M059J (cell line): ENCODE measurements at places on chromosomes 3 and 15.

DNA sequence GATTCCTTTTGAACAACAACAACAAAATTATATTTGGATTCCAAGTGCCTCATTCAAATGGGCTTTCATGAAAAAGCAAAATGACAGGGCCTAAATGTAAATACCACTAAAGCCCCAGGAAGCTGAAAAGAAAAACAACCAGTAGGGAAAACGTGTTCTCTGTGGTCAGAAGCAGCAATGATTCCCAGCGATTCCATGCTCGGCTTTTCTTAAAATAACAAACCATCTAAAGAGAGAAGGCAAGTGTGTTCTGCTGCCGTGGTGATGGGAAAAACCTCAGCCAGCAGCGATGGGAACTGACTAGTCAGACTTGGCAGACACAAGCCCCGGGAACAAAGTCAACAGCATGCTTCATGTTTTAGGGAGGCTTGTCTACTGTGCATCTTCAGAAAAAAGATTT lies 153.6 kb downstream of the TNIK start:
- DNase-seq, result peak; percentile 99

- DNase-seq, result peak; percentile 32
Observed at GRCh38 chr3:135806317-135806716, 159.2 kb upstream of the PPP2R3A start.

GRCh38 chr3:17195192-17195611 lies 310.4 kb downstream of the PLCL2 start:
- no peak for DNase-seq

DNA sequence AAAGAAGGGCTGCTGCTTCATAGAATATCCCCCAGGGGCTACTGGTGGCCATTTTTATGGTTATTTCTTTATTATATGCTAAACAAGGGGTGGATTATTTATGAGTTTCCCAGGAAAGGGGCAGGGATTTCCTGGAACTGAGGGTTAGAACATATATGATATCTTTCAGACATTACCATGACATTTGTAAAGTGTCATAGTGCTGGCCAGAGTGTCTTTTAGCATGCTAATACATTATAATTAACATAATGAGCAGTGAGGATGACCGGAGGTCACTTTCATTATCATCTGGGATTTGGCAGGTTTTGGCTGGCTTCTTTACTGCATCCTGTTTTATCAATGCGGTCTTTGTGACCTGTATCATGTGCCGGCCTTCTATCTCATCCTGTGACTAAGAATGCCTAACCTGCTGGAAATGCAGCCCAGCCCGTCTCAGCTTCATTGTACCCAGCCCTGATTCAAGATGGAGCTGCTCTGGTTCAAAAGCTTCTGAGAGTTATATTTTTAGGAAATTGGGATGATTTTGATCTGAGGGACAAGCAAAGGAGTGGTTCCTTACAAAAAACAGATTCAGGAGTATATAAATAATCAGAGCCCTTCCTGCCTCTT lies 9.1 kb upstream of the ZBTB20 start:
- DNase-seq, result peak; percentile 38

DNA sequence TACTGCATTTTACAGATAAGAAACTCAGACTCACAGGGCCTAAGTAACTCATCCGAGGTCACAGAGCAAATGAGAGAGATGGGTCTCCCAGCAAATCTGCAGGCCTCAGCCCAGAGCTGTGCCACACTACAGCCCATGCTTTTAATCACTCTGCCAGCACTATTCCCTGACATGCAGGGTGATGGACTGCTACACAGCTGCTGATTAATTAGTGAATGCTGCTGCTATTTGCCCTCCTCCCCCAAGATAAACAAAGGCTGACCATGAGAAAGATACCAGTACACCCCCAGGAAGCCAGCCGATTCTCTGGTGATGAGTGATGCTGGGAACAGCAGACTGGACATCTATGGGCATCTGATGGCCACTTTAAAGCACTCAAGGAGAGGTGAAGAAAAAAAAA lies 39.3 kb downstream of the RFTN1 start:
- peak; percentile 72 for DNase-seq

- DNase-seq, result peak; percentile 67
Observed at GRCh38 chr15:31442699-31443111, 116.1 kb downstream of the KLF13 start.

DNA sequence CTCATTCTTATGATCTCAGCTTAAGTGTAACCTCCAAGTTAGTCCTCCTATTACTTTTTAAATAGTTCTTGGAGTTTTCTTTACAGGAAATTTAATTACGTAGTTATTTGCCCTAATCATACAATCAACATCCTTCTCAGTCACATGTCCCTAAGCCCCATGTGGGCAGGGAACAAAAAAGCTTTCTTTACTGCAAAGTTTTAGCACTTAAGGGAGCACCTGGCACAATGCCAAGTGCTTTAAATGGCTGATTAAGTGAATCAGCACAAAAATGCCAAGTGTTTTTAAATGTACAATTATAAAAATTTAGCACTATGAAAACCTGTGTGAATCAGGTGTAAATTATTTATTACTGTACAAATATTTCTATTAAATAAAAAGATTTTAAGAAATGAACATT lies 445.3 kb downstream of the C3orf38 start:
- no peak for DNase-seq

DNA sequence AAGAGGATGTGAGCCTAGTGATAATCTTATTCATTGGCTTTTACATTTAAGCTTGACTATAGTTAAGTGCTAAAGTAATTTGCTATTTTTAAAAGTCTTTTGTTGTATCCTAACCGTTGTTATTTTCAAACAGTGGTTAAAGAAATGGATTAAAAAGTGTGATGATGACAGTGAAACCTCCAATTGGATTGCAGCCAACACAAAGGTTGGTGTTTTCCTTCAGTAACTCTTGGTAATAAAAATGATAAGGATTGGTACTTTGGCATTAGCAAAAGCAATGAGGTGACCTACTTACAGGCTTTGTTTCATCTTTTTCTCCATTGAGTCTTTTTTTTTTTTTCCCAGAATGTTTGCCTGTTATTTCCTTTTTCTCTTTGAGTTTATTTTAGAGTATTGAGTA lies 87.5 kb upstream of the GOLGA6B start:
- DNase-seq, result no peak

GRCh38 chr3:58596834-58597518 lies 19.8 kb upstream of the FAM107A start:
- DNase-seq, result no peak

GRCh38 chr3:45611628-45612081 lies 17.1 kb downstream of the LIMD1 start:
- no peak for DNase-seq

DNA sequence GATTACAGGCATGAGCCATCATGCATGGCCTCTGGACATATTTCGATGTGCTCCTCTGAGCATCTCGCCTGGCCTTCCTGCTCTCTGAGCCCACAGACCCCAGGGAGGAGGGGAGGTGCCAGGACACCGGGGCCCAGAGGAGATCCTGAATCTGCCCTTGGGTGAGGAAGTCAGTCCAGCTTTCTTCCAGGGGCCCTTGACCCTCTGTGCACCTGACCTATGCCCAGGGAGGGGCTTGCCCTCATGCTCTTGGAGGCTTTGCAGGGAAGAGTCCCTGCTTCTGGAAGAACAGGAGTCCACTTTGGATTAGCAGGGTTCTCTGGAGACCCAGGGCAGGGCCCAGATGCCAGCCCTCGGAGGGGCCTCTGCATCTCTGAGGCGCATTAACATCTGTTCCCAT lies 1.4 kb downstream of the ACSBG1 start:
- DNase-seq, result no peak

- no peak for DNase-seq
Observed at GRCh38 chr15:98169551-98169950, 209.0 kb downstream of the ARRDC4 start.

DNA sequence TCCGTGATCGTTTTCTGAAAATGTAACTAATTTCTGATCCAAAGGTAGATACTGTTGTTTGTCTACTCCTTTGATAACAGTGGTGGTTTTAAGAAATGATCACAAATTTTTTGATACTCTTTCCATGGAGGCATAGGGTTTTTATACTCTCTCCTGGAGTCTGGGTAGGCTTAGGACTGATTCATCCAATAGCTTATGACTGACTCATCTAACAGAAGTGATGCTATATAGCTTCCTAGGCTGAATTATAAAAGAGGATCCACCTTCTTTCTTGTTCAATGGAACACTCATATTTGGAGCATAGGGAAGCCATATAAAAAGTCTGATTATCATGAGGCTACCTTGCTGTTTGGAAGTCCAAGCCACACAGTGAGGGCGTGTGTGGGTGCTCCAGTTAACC lies 84.3 kb downstream of the CHST2 start:
- peak; percentile 61 for DNase-seq

GRCh38 chr15:99135194-99135593 lies 30.3 kb downstream of the SYNM start:
- DNase-seq, result no peak

DNA sequence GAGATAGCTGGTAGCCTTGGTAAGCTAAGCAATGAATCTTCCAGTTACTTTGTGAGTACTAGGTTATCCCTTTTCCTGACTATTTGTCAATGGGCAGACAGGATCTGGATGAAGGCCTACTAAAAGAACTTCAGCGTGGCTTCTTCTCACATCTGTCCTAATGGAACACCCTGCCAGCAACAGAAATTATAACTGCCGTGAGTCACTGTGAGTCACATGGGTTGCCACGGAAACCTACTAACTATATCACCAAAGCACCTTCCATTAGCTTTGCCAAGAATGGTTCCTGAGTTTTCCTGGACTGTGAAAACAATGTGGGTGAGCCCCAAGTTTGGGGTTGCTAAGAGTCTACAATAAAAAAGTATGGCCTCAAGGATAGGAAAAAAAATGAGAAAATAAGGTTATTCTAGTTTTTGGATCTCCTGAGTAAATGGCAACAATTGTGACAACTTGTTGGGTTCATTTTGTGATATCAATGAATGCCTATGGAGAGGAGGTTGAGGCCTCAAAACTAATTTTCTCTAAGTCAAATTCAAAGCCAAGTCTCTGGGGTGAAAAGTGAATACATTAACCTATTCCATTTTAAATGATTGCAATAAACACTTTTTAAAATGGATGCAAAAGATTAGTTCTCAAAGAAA lies 195.1 kb upstream of the ICE2 start:
- DNase-seq, result peak; percentile 94

DNA sequence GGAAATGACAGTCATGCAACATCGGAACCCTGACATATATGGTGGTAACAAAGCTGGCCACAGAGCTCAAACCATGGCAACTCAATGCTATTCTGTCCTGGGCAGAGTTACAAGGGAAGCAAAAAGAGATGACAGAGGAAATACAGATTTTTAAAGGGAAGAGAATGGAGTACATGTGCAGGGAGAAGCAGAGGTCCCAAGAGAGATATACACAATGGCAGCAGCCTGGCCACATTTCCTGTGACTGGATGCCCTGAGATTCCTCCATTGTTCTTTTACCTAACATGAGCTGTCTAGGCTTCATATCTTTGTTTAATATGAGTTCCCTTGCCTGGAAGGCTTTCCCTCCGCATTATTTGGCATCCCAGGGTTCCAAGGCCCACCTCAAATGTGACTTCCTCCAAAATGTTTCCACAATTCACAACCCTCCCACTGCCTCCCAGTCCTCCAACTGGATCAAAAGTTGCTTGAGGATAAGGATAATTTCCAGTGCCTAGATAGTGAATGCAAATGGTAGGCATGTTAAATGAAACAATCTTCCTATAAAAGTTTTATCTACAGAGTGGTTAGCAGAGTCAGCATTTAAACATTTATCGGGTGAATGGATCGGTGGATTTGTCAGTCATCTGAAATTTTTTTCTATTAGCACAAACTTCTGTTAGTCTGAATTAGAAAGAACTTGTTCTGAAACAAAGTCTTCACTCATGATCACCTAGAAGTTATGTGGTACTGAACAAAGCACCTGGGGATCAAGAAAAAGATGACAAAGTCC lies 86.2 kb downstream of the DHX30 start:
- no peak for DNase-seq

- no peak for DNase-seq
Observed at GRCh38 chr15:99734575-99734974, 1.3 kb upstream of the LYSMD4 start.

GRCh38 chr3:89373434-89373833 lies 266.0 kb downstream of the EPHA3 start:
- no peak for DNase-seq

DNA sequence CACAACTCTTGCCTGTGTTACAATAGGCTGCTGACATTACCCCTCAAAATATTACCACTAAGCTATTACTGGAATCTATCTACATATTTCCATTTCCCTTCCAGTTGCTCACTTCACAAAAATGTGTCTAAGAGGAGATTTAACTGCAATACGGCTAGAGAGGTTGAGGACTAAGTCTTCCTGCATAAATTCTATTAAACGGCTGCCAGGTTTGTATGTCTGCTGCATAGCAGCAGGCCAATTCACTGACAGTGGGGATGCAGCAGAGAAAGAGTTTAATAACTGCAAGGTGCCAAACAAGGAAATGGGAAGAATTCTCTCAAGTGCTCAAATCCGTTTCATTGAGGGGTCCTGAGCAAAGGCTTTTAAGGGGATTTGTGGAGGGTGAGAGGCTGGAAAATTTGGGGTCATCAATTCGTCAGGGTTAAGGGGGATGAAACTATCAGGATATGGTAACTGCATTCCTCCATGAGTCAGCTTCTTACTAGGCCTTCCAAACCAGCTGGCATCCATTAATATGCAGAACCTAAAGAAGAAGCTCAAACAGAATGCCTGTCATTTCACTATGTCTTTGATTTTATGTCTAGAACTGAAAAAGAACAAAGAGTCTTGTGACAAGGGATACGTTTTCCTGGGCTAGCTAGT lies 675.6 kb downstream of the TBL1XR1 start:
- DNase-seq, result peak; percentile 50

GRCh38 chr3:12993517-12994356 lies 79.5 kb downstream of the IQSEC1 start:
- peak; percentile 26 for DNase-seq

GRCh38 chr3:78845605-78846004 lies 922.2 kb downstream of the ROBO1 start:
- no peak for DNase-seq

- DNase-seq, result no peak
Observed at GRCh38 chr15:47813748-47814384, 96.6 kb downstream of the SEMA6D start.

GRCh38 chr3:58679446-58679845 lies 12.9 kb upstream of the FAM3D start:
- peak; percentile 25 for DNase-seq

- DNase-seq, result no peak
Observed at GRCh38 chr15:59256482-59256881, 49.8 kb downstream of the LDHAL6B start.

DNA sequence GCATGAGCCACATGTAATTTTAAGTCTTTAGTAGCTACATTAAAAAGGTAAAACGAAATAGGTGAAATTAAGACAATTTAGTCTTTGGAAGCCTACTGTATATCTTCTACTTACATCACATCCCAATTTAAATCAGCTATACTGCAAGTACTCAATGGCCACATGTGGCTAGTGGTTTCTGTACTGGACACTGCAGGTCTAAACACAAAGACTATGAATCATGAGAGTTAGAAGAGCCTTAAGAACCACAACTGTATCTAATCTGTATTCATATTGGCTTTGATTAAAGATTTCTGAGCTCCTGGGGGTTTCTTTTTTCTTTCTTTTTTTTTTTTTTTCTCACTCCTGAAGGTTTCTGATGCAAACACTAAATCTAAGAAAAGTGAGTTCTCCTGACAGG lies 2.3 kb upstream of the EIF1B start:
- DNase-seq, result no peak

- no peak for DNase-seq
Observed at GRCh38 chr15:87300146-87300545, 956.4 kb downstream of the NTRK3 start.

GRCh38 chr3:41715376-41715775 lies 246.5 kb downstream of the ULK4 start:
- DNase-seq, result no peak
